ENCODE measurements at places on chromosomes 2 and 18.

DNA sequence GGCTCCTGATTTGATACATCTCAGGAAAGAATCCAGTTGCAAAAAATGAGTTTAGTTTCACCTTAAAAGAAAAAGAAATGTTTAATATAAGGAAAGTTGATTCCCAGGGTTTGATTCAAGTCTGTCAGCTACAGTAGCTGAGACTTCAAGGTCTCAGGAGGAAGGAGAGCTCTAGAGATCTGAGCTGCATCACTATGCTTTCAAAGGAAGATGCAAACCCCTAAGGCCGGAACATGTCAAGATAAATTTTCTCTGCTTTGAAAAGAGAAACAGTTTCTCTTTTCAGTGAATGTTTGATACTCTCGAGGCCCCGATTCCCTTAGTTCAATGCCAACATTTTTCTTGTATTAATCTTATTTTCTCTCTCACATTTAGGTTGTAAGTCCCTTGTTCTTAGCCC is 128.6 kb downstream of the RGPD3 start:
- DNase-seq: no peak

DNA sequence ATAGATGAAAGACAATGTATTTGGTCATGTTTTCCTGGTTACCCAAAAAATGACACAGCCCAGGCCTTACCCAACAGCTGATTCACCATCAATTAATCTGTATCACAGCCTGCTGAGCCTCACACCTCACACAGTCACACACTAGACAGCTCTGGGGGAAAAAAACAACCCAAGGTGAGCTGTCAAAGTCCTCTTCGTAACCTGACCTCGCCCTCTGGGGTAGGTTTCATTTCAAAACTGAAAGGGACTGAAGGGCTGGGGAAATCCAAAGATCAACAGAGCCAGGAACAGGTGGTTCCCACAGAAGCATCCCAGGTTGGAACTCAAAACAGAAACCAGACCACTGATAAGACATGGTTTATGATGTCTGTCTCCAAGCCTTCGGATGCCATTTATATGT is 18.2 kb upstream of the PCBP1 start:
- peak; percentile 62 for DNase-seq

GRCh38 chr2:62304429-62305417 is 108.8 kb downstream of the B3GNT2 start:
- peak; percentile 18 for DNase-seq

DNA sequence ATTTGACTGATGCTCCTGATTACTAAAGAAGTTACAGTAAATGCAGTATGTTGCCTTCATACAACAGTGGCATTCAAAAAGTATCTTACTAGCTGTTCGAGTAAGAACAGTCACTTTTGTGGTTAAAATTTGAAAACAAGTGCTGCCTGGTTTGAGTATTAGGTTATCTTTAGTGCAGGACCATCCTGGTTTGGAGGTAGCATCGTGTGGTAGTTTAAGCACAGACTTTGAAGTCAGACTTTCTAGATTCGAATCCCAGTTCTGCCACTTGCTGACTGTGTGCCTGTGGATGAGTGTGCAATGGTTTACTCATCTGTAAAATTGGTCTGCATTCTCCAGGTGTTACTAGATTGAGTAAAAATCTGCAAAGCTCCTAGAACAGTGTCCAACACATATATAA is 96.8 kb downstream of the SGPP2 start:
- DNase-seq: no peak

DNA sequence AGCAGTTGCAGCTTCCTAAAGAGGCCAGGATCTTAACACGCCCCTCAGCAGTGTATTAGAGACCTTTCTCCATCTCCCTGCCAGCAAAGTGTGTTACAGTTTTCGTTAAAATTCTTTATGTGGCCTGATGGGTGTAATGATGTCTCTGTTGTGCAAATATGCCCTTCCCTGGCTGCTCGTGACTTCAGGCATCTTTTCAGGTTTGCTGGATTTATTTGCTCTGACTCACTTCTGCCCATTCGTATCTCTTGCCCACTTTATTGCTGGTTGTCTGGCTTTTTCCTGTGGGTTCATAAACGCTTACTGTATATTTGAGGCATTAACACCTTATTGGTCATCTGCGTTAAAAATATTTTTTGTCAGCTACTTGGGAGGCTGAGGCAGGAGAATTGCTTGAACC is 134.5 kb downstream of the ASB1 start:
- DNase-seq: no peak

DNA sequence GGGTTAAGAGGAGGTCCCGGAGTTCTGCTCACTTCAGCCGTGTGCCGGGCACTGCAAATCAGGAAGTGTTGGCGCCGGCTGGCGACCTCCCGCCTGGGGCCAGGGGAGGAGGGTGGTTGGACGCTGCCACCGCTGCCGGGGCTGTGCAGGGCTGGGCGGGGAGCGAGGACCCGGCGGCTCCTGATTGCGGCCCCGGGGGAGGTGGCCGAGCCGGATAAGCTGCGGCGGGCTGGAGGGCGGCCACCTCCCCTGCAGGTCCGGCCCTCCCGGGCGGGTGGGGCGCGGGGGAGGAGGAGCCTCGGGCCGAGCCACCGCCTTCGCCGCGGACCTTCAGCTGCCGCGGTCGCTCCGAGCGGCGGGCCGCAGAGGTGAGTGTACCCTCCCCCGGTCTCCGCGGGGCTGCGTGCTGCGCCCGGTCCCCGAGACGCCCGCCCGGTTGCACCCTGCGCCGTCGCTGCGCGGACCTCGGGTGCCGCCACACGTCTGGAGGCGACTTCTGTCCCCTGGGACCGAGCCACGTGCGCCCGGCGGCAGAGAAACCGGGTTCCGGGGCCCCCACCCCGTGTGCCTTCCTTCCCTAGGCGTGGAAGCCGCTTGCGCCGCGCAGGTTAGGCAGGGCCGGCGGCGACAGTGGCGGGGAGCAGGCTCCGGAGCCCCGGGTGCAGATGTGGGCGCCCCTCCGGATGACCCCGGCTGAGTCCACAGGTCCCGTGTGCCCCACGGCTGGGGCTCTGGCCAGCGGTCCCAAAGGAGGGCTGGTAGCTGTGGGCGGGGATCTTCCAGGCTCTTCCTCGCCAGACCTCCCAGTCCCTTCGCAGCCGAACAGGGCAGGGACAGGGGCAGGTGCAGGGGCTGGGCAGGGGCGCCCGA is at the start of gene STEAP3:
Gene STEAP3, plus strand, starts transcription at position 314 of the 870 bp plus-strand sequence. CDS start 7,179 bp downstream, outside the sequence.
- no peak for DNase-seq

- DNase-seq: no peak
These were observed 36.4 kb upstream of the IL1R1 start for GRCh38 chr2:102106133-102106556.

- no peak for DNase-seq
These were observed 75.3 kb downstream of the LRRFIP1 start for GRCh38 chr2:237702441-237703391.

DNA sequence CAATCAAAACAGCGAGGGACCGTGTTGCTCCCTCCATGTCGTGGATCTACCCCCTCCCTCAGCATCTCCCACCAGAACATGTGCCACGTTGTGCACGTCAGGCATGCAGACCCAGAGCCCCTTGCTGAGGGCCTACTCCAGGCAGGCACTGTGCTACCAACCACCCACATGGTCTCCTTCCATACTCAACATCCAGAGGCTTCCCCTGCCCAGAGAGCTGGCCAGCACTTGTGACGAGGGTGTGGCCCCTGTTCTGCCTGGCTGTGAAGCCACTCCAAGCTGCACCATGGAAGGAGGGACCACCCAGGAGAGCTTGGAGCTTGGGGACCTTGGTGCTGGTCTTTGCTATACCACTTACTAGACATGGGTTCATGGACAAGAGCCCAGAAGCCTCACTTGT is 40.5 kb downstream of the REEP1 start:
- no peak for DNase-seq

DNA sequence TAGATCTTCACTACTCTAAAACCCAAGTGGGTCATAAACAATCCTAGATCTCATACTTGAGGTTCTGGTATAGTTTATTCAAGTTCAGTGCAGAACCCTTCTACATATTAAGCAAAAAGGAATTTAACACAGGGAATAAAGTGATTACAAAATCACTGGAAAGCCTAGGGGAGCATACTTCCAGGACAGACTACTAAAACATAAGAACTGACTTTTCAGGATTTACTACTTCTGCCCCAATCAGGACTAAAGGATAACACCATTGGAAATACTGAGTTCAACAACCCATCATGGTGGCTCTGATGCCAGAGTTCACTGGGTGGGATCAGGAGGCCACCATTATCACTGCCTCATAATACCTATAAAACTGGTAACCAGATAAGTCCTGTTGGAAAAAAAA is 123.6 kb downstream of the DNAH7 start:
- DNase-seq: no peak
